AG09309 (cell line): ENCODE measurements at places on chromosomes 5 and 9.

GRCh38 chr5:32102254-32102986 lies 71.7 kb downstream of the GOLPH3 start:
- no peak for DNase-seq

DNA sequence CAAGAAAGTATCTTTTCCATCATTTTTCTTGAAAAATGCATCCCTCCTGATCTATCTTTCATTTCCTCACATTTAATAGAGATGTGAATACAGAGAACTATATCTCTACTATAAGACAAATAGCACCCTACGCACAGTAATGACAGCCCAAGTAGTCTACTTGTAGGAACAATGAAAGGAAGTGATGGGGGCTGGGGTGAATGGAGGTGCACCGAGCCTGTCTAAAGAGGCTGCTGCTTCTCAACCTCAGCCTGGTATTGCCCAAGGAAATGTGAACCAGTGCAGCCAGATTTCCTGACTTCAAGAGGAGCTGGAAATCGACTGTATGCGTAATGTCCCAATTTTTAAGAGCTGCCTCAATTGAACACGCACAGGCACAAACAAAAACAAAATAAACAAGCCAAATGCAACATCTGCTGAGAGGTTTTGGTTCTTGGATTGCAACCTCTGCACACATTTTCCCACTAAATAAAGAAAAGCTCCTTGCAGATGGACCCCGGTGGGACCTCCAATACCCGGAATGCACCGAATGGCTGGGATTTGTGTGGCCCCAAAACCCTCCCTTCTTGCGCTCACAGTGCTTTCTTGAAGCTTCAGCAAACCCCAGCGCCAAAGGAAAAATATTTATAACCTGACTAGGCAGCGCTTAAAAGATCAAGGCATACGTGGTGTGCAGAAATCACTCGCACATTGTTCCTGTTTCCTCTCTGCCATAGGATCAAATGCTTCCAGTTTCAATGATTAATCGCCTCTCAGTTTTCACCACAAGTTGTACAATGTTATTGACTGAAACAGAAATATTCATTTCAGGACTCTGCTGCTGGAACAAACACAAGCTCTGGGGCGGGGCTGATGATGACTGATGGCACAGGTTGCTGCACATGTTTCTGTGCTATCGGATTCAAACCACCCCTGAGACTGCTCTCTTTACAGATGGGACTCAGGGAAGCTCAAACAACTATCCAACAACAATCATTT lies 68.3 kb downstream of the KCNIP1 start:
- DNase-seq: no peak

- no peak for DNase-seq
Observed at GRCh38 chr5:93193431-93194347, 387.3 kb downstream of the NR2F1-AS1 start.

DNA sequence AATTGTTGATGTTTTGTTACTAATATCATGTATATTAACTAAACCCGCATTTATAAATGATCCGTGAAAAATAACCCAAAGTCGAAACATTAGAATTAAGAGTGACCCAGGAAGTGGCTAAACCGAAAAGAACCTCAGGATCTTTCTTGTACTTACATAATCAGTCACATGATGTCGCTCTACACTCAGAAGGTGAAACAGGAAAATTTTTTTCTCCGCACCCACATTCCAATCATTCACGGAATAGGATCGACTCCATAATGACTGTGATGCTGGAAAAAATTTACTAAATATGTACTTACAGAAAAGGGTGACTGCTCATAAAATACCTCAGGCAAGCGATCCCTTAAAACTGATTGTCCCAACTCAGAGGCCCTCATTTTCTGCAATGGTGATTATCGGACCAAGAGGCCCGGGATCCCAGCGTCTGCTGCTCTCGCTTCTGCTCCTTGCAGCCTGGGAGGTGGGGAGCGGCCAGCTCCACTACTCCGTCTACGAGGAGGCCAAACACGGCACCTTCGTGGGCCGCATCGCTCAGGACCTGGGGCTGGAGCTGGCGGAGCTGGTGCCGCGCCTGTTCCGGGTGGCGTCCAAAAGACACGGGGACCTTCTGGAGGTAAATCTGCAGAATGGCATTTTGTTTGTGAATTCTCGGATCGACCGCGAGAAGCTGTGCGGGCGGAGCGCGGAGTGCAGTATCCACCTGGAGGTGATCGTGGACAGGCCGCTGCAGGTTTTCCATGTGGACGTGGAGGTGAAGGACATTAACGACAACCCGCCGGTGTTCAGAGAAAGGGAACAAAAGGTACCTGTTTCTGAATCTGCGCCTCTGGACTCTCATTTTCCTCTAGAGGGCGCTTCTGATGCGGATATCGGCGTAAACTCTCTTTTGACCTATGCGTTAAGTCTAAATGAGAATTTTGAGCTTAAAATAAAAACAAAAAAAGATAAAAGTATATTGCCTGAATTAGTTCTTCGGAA lies at the start of gene PCDHA12:
PCDHA12 (plus strand) TSS at position 224 of the 981 bp plus-strand sequence; CDS start at position 389, 165 bp downstream.
- no peak for DNase-seq

GRCh38 chr5:34686762-34687268 lies 30.7 kb downstream of the RAI14 start:
- peak; percentile 90 for DNase-seq

- no peak for DNase-seq
Observed at GRCh38 chr5:179416114-179416822, 71.0 kb upstream of the ADAMTS2 start.

DNA sequence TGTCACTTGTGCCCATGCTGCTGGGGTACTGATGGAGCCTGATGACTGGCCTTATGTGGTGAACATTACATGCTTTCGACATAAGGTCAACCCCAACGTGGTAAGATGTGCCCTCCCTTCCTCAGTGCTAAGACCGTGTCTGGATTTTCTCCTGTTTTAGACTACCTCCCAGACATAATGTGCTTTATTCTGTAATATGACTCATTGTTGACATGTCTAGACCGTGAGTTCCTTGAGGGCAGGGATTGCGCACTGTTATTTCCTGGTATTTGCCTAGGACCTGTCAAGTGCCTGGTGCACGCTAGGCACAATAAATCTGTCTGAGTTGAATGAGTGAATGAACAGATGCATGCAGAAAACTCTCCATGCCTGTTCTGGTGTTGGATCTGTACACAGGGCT lies 346.0 kb downstream of the KDM4C start:
- no peak for DNase-seq

- no peak for DNase-seq
Observed at GRCh38 chr5:6393596-6394194, 15.3 kb upstream of the MED10 start.

- DNase-seq: no peak
Observed at GRCh38 chr9:110745676-110746075, 77.1 kb downstream of the MUSK start.

DNA sequence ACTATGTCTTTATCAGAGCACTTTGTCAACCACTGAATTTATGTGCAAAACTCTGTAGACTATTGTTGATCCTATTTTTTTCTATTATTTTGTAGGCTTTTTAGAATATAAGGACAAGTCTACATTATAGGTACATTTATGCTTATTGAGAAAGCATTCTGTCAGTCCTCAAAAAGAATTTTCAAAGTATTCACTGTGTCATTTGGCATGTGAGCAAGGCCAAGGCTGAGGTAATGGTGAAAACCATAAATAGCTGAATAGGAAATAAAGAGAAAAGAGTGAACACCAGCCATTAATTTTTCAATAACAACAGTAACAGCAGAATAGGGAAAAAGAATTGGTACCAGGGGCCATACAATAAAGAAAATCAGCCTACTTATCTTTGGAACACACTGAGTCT lies 21.0 kb downstream of the SKIC3 start:
- DNase-seq: no peak

- DNase-seq: no peak
Observed at GRCh38 chr5:146107901-146108300, 2.5 kb upstream of the PLAC8L1 start.

GRCh38 chr5:161660806-161661205 lies 24.7 kb upstream of the GABRA6 start:
- no peak for DNase-seq

DNA sequence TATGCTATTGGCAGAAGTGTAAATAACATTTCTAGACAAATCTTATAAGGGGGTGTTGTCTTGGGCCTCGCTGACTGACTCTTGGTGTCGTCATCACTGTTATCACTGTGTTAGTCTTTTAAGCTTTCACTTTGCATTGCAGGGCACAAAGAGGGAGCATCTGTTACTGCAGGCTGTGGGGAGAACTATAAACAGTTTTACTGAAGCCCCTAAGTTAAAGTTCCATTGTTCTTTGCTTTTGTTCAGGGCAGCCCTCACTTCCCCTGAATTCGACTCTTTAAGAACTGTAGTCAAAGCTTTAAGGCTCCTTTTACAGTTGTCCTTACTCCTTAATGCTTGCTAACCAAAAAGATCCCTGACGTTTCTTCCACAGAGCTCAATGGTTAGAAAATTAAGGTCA lies 605.0 kb downstream of the RAB3C start:
- DNase-seq: no peak

GRCh38 chr5:56026863-56027300 lies 32.1 kb upstream of the IL6ST start:
- peak; percentile 90 for DNase-seq

DNA sequence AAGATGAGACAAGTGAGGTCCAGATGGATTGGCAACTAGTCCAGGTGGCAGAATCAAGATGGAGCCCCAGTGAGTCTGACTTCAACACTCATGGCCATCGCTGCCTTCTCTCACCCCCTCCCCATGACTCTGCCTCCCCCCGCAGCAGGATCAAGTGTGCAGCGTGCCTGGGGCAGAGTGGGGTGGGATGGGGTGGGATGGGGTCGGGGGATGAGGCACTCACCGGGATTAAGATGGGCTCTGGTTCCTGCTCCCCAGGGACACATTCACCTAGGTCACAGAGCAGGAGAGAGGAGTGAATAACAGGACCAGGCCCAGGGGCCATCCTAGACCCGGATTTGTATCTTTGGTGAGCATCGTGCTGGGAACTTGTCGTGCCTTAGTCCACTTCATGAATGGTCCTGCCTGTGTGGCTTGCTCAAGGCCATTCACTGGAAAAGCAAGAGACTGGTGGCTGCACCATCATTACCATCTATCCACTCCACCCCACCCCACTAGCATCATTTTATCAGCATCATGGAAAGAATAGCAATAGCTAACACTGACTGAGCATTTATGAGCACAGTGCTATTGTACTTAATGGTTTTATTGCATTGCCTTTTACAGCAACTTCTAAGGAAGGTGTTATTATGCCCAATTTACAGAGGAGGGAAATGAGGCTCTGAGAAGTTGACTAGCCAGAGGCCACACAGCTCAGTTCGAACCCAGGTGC lies 8.5 kb downstream of the AMBP start:
- DNase-seq: no peak

- no peak for DNase-seq
Observed at GRCh38 chr5:63674881-63675280, 287.4 kb downstream of the HTR1A start.

GRCh38 chr5:99331061-99331460 lies 402.3 kb upstream of the CHD1 start:
- no peak for DNase-seq

- no peak for DNase-seq
Observed at GRCh38 chr5:110588286-110588980, 138.0 kb downstream of the TMEM232 start.

DNA sequence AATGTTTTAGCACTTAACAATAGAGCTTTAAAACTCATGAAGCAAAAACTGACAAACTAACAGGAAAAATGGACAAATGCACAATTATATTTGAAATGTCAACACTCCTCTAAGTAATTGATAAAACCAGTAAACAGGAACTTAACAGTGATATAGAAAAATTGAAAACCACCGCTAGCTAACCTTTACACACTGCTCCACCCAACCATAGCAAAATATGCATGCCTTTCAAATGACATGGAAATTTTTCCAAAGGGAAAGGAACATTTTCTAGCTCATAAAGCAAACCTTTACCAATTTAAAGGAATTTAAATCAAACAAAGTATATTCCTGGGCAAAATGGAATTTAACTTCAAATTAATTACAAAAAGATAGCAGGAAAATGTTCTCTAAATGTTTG lies 109.2 kb downstream of the ADAMTS19 start:
- DNase-seq: no peak

DNA sequence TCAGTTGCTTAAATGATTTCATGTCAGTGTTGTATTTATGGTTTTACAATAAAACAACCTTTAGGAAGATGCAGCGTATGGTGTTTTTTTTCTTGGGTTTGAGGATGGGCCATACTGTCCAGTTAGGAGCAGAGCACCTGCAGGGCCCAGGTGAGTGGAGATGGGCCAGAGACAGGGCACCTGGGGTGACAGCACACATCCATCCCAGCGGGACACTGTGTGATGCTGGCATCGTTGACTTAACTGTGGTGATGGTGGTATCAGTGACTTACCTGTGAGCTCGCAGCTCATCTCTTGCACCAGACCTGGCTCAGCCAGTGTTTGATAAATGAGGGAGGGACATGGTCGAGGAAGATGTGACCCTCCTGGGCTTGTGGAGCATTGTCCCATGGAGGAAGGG lies 21.6 kb downstream of the AMBP start:
- DNase-seq: no peak

- no peak for DNase-seq
Observed at GRCh38 chr9:132752877-132753592, 82.8 kb downstream of the GTF3C4 start.

DNA sequence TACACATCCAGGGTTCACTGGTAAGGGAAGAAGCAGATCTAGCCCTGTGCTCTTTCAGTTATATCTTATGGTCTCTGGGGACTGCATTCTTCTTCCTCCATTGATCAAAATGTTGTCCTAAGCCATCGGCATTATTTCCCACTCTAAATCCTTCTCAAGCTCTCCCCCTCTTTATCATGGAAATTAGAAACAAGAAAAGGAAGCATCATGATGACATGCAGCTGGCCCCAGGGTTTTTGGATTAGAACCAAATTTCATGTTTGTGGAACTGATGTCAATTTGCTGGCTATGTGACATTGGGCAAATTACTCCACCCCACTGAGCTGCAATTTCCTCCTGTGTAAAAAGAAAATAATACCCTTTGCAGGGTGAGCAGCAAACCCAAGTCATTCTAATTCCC lies 39.5 kb downstream of the MFAP3 start:
- DNase-seq: no peak

GRCh38 chr9:101629636-101630035 lies 34.9 kb upstream of the PPP3R2 start:
- DNase-seq: no peak

DNA sequence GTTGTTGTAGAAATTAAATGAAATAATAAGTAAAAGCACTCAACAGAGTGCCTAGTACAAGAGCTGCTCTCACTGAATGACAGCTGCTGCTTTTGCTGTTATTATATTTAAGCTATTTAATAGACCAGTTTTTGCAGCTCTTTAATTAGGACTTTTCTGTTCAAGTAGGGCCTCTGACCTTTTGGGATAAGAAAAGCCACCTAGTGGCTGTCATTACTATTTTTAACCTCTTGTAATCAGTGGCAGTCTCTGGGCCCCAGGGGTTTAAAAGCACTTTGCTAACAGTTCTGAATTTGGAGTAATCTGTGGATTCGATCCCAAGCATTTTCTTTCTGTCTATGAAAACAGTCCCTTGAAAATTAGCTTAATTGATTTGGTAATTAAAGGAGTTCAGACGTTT lies 121.1 kb downstream of the NUDT12 start:
- DNase-seq: no peak

- DNase-seq: no peak
Observed at GRCh38 chr9:128716581-128717254, 7.2 kb downstream of the ZDHHC12 start.

GRCh38 chr5:72137826-72138409 lies 30.6 kb downstream of the MAP1B start:
- no peak for DNase-seq

GRCh38 chr9:92146610-92147009 lies 31.4 kb upstream of the SPTLC1 start:
- DNase-seq: no peak

GRCh38 chr9:129309906-129310305 lies 131.8 kb upstream of the IER5L start:
- no peak for DNase-seq
